ENCODE measurements at places on chromosomes 16 and 17.

- DNase-seq, result peak; percentile 22
These were observed 111.7 kb upstream of the FOXF1 start for GRCh38 chr16:86398622-86399021.

DNA sequence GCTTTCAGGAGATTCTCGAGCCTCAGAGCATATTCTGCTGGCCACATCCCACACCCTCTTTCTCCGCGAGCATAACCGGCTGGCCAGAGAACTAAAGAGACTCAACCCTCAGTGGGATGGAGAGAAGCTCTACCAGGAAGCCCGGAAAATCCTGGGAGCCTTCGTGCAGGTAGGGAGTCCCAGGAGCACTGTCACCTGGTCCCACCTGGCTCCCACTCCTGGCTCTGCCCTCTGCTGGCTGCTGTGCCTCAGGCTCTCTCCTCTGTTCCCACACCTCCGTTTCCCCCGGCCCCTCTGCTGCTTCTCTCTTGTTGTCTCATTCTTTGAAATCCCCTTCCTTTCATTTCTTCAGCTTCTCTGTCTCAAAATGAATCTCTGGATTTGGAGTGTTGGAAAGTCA is 16.4 kb downstream of the LPO start:
- no peak for DNase-seq

DNA sequence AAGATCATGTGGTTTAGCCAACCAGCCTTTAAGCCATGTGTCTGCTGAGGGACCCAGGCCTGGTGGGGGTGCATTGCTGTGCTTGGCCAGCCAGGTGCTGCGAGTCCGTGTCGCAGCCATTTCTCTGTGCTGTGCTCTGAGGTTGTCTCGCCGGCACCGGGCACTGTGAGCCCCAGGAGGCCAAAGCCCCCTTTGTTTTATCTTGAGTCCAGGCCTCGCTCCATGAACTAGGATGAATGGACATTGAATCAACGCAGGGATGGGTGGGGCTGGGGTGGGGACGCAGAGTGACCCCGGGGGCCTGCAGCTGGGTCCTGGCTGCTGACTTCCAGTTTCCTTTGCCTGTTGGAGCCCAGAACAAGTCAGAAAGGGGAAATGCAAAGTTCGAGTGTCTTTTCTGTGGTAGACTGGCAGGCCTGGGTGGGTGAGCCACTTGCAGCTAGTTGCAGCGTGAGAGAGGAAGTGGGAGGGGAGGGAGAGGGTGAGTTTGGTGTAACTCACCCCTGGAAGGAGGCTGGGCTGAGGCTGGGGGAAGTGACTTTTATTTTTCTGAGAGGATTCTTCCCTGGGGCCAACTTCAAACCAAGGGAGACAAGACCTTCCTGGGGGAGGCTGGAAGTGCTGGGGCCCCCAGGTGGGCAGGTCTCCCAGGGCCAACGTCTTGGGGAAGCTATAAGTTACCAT is 324.7 kb downstream of the SEC14L1 start:
- DNase-seq, result peak; percentile 76

DNA sequence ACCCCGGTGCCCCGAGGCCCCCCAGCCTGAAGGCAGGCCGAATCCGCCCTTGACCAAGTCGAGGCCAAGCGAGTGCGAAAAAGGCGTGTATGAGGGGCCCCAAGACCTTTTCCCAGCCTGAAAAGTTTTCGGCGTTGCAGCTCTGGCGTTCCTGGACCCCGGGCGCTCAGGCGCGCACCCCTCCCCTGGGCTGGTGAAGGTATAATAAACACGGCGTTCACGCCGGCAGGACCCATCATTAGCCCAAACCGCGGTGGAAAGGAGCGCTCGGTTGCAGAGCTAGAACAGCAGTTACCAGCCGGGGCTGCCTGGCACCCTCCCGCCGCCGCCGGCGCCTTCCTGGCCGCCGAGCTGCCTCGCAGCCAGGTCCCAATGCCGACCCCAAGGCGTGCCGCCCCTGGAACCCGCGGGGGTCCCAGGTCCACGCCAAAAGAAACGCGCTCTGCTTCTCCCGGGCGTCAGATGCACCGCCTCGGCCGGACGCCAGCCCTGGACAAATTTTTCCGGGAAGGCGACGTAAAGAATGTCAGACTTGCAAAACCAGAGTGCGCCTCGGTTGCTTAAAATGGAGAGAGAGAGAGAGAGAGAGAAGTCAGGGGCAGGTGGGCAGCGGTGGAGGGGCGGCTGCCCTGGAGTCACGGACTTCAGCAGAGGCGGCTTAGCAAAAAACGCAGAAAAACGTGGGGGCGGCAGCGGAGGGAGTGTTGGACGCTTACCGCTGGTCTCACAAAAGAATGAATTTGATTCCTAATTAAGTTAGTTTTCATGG is 11.5 kb upstream of the FOXF1 start:
- no peak for DNase-seq

GRCh38 chr16:72092832-72093447 is 480 bp downstream of the TXNL4B start:
- DNase-seq, result no peak

- DNase-seq, result no peak
These were observed 47.5 kb downstream of the MAP2K6 start for GRCh38 chr17:69461951-69462369.

GRCh38 chr16:85029981-85030401 is 2.4 kb downstream of the KIAA0513 start:
- no peak for DNase-seq

- no peak for DNase-seq
These were observed 194.2 kb downstream of the NTN1 start for GRCh38 chr17:9215465-9215864.

DNA sequence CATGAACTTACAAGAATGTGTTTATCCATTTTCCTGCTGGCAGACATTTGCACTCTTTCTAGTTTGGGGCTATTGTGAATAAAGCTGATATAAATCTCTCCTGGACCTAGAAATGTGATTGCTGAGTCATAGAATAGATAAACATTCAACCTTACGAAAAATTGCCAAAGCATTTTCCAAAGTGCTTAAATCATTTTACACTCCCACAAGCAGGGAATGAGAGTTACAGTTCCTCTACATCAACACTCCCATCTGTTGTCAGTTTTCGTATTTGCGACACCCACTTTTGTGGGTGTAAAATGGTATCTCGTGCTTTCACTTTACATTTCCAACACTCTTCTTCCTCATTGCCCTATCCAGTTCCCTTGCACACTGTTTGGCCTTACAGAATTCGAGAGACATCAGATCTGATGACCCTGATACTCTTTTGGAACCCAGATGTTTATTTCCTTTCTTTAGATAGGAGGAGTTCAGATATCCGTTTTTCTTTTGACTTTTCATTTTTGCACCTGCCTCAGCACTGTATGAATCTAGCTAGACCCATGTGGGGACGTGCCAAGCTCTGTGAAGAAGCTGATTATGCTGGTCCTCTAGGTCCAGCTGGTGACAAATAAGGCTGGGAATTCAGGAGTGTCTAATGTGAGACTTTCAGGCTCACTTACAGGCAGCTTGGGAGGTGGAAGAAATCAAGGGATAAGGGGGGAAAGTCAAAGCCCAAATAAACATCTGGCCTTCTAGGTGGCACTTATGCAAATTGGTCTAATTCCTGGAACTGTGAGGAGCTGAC is 14.0 kb downstream of the SOX9 start:
- DNase-seq, result peak; percentile 32

GRCh38 chr16:78796221-78796866 is 696.9 kb downstream of the WWOX start:
- peak; percentile 42 for DNase-seq

DNA sequence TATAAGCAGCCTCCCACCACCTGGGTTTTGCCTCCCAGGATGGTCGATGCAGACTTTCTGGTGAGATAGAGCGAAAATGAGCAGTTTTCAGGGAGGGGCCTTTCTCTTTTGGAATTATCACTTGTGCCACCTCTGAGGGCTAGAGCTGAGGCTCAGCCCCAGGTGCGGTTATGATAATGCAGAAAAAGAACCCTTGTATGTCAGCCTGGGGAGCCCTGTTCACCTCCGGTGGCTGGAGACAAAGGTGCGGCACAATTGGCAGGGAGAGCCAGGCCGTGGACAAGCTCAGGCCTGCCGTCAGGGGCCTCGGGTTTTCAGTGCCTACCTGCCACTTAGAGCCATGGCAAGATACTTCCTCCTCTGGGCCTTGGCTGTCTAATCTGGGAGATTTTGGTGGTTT is 4.4 kb downstream of the SCPEP1 start:
- DNase-seq, result no peak

DNA sequence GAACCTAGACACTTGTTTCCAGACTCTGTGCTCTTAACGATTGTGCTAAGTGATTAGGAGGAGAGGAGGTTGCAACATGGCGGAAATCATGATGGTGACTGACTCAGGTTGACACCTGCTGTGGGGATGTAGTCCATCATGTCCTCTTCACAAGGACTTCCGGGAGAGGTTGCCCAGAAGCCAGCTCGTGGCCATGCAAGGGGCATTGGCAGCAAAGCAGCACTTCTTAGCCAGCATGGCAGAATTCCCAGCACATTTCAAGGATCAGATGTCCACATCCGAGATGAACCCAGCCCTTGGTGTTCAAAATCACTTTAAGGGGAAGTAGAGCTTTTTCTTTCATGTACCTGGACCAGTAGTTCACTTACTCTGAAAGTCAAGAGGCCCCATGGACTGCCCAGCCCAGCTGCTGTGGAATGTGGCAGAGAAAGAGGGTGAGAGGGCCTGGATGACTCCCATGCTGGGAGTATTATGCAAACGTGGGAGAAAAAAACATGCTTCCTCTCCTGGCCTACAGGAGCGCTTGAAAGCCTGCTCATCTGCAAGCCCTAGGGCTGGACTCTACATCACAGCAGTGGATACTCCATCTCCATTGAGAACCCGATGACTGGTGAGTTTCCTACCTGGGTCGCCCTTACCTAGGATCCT is 65.5 kb downstream of the IRX6 start:
- peak; percentile 12 for DNase-seq

GRCh38 chr17:336110-337021 is 16.2 kb downstream of the RPH3AL start:
- peak; percentile 28 for DNase-seq

DNA sequence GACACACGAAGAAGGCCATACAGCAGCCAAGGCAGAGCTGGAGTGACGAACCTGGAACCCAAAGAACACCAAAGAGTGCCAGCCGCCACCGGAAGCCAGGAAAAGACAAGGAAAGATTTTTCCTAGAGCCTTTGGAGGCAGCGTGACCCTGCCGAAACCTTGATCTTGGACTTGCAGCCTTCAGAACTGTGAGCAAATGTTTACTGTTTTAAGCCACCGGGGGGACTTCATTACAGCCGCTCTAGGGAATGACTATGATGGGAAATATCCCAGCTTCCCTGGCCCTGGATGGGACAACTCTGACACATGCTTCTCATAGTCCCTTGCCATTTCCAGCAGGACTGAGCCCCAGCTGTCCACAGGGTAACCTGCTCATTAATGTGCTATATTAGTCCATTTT is 270.6 kb downstream of the HAPSTR1 start:
- no peak for DNase-seq

DNA sequence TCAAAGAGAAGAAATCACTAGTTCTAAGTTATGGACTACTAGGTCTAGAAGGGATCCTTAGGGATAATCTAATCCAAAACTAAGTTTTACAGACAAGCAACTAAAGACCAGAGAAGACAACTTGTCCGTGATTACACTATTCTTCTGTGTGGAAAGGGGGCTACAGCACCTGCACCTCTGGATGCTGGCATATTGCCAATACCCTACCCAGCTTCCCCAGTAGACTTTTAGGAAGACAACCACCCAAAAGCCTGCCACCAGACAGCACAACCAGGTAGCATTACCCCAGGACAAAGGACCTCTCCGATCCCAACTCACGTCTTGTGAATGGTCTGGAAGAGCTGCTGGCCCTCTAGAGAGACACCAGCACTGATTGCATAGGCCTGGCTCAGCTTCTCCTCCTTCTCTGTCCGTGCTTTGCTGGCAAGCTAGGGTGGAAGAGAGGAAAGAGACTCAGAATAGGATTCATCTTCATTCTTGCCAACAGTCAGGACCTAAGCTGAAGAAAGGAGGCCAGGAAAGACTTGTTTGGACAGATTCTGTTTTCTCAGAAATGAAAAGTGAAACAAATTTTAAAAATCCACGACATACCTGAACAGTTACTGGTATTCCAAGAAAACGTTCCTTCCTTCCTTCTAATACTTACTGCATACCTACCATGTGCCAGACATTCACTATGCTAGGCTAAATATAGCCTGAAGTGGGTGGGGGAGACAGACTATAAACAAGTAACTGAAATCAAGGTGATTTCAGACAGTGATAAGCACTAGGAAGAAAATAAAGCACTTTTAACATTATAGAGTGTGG is 25.3 kb upstream of the TMEM101 start:
- DNase-seq, result no peak

DNA sequence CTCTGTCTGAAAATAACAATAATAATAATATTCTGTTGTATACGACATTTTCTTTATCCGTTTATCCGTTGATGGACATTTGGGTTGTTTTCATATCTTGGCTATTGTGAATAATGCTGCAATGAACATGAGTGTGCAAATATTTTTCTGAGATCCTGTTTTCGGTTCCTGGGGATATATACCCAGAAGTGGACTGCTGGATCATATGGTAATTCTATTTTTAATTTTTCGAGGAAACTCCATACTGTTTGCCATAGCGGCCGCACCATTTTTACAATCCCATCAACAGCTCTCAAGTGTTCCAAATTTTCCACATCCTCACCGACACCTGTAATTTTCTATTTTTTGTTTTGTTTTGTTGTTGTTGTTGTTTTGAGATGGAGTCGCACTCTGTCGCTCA is 5.3 kb upstream of the PRSS41 start:
- no peak for DNase-seq

- DNase-seq, result no peak
These were observed 20.1 kb downstream of the CHMP1A start for GRCh38 chr16:89637379-89637778.

DNA sequence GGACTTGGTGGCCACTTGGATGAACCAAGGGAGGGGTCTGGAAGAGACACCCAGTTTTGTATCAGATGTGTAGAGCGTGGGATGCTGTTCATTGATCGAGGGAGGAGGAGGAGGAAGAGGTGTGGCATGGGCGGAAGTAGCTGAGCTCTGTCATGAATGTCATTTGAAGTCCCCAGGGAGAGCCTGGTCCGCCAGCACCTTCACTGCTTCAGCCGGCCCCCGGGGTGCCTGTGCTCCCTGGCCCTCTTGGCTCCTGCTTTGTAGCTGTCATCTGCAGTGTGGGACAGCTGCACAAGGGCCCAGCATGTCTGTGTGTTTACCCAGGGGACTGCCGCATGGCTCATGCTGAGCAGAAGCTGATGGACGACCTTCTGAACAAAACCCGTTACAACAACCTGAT is 75.4 kb upstream of the RBL2 start:
- DNase-seq, result no peak

DNA sequence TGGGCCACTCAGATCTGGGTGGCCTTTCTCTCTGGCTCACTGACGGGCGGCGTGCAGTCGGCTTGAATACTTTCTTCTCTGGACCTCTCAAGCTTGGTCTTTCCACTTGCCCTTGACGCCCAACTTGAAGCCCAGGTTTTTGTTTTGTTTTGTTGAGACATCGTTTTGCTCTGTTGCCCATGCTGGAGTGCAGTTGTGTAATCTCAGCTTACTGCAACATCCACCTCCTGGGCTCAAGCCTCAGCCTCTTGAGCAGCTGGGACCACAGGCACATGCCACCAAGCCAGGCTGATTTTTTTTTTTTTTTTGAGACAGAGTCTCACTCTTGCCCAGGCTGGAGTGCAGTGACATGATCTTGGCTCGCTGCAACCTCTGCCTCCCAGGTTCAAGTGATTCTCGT is 22.7 kb upstream of the KIF19 start:
- DNase-seq, result no peak

Measured in Ammon's horn (tissue), 1 donor.